AG04450 (cell line): ENCODE measurements at places on chromosomes 5 and 9. TPM values are rescaled to one million over a fixed set of nuclear protein-coding genes. Genes with fewer than 3 reads are reported as not detected.

FIBCD1 gene
- polyA plus RNA-seq: 2.2 and 3.2 TPM in 2 replicates

ZNG1A gene
- 19.1 and 30.5 TPM in 2 replicates for polyA plus RNA-seq

GRCh38 chr5:60794691-60795090, 49.4 kb downstream of the ELOVL7 start:
- no peak for DNase-seq

- no peak for DNase-seq
Observed at GRCh38 chr5:141234109-141234667, 11.0 kb upstream of the PCDHB15 start.

DNA sequence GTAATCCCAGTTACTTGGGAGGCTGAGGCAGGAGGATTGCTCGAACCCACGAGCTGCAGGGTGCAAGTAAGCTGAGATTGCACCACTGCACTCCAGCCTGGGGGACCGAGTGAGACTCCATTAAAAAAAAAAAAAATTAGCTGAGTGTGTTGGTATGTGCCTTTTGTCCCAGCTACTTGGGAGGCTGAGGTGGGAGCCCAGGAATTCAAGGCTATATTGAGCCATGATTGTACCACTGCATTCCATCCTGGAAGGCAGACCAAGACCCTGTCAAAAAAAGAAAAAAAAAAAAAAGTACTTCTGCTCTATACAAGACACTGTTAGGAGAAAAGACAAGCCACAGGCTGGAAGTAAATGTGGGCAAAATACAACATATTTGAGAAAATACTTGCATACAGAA, 68.5 kb upstream of the FBXW11 start:
- no peak for DNase-seq

GRCh38 chr9:120865176-120865575, 11.8 kb downstream of the PHF19 start:
- DNase-seq: no peak

GRCh38 chr5:35436400-35437057, 181.1 kb upstream of the SPEF2 start:
- no peak for DNase-seq

DNA sequence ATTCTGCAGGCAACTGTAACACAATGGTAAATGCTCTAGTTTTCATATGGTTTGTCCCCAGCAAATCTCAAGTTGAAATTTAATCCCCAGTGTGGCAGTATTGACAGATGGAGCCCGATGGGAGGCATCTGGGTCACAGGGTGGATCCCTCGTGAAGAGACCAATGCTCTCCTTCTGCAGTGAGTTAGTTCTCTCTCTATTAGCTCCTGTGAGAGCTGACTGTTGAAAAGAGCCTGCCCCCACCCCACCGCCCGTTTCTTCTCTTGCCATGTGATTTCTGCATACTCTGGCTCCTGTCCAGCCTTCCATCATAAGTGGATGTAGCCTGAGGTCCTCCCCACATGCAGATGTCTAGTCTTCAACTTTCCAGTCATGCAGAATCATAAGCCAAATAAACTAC, 27.0 kb downstream of the IARS1 start:
- DNase-seq: no peak

- no peak for DNase-seq
Observed at GRCh38 chr5:25107853-25108252, 463.1 kb upstream of the CDH10 start.

DNA sequence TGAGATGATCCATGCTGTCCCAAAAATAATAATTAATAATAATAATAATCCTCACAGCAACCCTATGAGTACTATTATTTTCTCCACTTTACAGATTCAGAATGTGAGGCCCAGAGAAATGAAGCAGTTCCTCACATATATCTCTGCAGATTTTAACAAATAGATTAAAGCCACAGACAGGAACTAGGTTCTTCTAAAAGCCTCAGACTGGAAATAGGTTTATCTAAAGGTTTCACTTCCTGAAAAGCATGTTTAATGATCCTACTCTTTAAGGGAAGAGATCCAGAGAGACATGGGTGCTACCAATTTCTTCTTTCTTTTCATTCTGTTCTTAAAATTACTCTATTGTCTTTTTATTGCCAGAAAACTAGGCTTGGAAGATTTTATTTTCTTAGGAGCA, 1079.4 kb upstream of the COX7C start:
- no peak for DNase-seq

- no peak for DNase-seq
Observed at GRCh38 chr5:142746532-142747433, 23.4 kb upstream of the ARHGAP26 start.

- no peak for DNase-seq
Observed at GRCh38 chr5:103451261-103451660, 111.3 kb downstream of the NUDT12 start.
